ENCODE measurements at places on chromosomes 4 and X.

GRCh38 chrX:150094375-150094774, 156.1 kb upstream of the EOLA2 start:
- DNase-seq = no peak

DNA sequence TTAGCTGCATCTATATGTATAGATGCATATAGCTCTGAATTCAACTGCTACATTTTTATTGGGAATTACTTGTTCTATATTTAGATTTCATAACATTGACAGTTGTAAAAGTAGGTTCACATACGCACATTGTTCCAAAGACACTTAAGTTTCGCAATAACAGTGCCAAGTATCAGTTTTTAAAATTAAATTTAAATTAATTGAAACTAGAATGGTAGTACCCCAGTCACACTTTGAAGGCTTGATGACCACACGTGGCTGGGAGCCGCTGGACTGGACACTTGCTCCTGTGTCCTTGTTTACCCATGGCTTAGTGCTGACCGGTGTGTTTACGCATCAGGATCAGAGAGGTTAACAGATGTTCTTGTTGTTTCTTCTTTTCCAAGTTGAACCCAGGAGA, 140.7 kb upstream of the PSAPL1 start:
- DNase-seq = no peak

- no peak for DNase-seq
Observed at GRCh38 chrX:6004529-6004928, 224.1 kb downstream of the NLGN4X start.

DNA sequence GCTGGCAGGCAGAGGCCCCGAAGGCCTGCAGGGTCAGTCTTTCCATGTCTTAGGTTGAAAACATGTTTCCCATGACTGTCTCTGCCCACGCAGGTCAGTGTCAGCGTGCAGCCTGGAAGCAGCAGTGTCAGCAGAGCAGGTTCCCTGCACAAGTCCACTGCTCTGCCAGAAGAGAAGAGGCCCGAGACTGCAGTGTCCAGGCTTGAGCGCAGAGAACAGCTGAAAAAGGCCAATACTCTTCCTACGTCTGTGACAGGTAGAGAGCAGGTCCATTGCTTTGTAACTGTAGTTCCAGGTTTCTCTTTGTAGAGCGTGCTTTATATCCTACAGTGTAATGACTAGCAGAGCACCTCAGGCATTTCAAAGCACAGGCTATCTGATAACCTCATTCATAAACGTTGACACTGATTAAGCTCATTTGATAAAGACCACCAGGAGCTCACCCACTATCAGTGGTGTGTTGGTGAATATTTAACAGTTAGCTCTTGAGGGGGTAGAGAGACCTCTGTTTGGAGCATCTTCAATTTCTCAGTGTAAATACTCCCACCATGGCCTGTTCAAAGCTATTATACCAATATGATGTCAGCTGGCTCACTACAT, 63.2 kb downstream of the AASDH start:
- DNase-seq = no peak

DNA sequence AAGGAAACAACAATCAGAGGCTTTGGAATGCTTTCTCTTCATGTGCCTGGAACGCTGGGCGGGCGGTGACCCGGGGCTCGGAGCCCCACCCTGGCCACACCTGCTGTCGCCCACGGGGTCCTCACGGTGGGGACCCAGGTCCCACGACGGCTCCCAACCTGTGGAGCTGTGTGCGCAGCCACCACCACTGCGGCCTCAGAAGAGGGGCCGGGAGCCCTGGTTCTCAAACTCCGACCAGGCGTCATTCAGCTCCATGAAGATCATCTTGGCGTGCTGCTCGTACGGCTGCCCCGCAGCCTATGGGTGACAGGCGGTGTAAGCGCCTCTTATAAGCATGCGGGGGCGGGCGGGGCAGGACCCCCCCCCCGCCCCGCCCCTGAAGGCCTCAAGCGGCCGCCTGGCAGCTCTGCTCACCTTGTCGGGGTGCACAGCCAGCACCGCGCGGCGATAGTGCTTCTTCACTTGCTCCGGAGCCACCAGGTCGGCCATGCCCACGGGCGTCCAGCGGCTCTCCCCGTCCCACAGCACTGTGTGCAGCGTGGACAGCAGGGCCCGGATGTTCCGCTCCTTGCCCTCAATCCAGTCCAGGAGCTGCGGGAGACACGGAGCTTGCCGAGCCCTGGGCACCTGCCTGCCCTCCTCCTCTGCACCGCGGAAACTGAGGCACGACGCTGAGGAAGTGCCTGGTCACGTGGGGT, 23.7 kb upstream of the CPLX1 start:
- DNase-seq = no peak

DNA sequence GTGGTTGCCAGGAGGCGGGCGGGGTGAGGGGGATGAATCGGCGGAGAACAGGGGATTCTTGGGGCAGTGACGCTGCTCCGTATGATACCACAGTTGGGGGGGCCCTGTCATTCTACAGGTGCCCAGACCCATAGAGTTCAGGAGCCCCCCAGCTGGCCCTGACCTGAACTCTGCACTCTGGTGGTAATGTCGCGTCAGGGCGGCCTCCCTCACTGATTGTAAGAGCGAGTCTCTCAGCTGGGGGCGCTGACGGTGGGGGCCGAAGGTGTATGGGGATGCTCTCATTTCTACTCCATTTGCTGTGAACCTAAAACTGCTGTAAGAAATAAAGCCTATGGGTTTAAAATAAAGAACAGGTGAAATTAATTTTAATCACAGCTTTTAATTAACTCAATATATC, 91.8 kb upstream of the PSAPL1 start:
- no peak for DNase-seq

DNA sequence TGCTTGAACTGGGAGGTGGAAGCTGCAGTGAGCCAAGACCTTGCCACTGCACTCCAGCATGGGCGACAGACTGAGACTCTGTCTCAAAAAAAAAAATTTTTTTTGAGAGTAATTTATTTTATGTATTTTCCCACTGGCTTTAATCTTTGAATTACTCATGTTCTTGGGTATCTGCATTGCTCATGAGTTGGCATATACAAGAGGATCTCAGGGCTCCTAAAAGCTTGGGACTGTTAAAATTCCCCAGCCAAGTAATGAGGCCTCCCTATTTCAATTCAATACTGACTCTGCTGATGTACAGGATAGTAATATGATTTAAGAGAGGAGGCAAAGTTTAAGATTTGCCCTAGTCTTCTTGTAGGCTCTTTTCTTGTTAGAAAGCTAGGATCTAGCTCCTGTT, 6.2 kb downstream of the IL21 start:
- no peak for DNase-seq

- no peak for DNase-seq
Observed at GRCh38 chr4:4761128-4761982, 98.1 kb upstream of the MSX1 start.

DNA sequence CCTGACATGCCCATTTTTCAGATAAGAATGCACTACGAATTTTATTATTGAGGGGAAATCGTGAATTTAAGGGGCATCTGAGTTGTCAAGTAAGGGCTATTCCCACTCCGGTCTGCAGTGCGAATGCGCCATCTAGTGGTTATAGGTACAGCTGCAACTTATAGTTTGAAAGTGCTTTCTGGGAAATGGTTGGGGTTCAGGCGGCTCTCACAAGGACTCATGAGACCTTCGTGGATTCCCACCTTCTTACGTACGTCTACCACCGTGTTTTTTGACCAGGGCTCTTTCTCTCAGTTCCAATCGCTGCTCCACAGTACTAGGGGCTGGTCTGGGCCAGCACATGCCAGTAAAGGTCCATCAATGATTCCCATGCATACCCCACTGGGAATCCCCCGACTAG, 12.3 kb downstream of the MSL3 start:
- DNase-seq = no peak

DNA sequence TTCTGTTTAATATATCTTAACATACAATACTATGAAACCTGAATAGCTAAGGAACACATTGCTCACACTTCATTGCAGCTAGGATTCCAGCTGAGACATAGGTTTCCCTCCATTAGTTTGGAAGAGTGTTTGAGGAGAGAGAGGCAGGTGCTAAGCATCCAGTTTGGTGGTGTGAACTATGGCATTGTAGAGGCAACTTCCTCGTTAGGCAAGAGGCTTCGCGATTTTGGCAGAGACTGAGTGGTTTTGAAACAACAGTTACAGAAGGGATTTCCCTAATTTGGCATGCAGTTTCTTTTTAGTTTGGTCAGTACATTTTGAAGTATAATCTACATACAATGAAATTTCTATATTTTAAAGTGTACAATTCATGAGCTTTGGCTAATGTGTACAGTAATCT, 117.1 kb upstream of the BMP3 start:
- DNase-seq = no peak

- DNase-seq = no peak
Observed at GRCh38 chrX:68910731-68911428, 82.1 kb downstream of the EFNB1 start.

DNA sequence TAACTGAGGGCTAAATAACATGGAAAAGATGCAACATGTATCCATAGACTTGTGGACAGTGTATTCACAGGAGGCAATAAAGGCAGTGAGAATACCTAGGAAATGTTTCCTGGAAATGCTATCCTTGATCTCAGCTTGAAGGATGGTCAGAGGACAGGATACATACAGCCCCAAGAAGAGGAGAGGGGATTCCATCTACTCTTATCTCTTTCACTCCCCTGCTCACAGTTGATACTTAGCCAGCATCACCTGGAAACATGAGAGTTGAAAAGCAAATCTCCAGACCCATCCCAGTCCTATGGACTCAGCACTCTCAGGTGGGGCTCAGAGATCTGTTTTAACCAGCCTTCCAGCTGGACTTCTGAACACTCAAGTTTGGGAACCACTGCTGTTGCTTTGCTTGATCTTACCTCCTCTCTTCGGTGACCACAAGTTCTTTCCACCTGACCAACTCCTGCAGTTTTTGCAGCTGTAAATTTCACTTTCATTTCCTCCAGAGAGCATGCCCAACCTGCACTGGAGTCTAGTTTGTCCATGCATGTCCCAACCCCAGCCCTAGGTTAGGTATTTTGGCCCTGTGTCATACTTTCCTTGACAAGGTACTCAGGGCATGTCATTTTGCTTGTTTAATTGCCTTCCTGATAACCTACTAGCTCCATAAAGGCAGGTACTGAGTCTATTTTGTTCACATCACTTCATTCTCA, 10.4 kb downstream of the RELL1 start:
- no peak for DNase-seq

GRCh38 chr4:59540311-59540710, 1659.8 kb upstream of the ADGRL3 start:
- DNase-seq = no peak

- DNase-seq = no peak
Observed at GRCh38 chr4:150039274-150040127, 38.7 kb upstream of the DCLK2 start.

- no peak for DNase-seq
Observed at GRCh38 chr4:7337196-7338058, 97.3 kb downstream of the PSAPL1 start.

- DNase-seq = no peak
Observed at GRCh38 chr4:4641254-4641653, 99.4 kb upstream of the STX18 start.

- no peak for DNase-seq
Observed at GRCh38 chrX:16137416-16138107, 14.2 kb downstream of the GRPR start.

DNA sequence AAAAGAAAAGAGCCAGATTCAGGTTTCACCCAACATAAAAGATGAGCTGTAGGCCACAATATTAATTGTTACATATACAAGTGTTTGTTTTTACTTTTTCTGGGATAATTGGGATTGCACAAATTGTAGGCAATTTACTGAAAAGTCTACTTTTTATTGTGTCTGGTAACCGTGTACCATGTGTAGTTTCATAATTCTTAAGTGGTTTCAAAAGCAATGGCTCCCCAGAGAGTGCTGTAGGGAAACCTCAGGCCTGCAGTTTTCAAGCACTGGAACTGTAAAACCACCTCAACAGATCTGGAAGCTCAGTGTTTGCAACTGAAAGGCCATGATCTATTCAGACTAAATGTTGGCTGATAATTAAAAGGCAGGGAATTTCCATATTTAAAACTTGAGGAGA, 53.9 kb upstream of the MMAA start:
- DNase-seq = no peak

DNA sequence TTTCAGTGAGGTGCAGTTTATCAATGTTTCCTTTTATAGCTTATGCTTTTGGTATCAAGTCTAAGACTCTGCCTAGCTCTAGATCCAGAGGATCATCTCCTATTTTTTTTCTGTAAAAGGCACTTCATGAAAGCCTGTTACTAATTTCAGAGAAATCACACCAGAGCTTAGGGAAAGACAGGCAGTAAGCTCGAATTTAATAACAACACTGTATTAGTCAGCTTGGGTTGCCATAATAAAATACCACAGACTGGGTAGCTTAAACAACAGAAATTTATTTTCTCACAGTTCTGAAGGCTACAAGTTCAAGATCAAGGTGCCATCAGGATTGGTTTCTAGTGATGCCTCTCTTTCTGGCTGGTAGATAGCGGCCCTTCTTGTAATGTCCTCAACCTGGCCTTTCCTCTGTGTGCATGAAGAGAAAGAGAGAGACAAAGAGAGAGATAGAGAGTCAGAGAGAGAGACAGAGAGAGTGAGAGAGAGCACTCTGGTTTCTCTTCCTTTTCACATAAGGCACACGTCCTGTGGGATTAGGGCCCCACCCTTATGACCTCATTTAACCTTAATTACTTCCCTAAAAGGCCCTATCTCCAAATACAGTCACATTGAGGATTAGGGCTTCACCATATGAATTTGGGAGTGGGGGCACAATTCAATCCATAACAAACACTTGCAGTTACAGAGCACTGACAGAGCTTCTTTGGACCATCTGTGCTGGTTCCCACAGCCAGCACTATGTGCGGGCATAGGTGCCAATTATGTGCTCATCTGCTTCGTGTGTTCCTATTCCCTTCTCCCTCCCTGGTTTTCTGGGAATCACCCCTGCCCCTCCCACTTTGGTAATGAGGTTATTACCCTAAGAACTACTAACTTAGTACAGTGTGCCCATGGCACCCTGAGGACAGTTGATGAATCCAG, 114.8 kb upstream of the MED14 start:
- DNase-seq = no peak

GRCh38 chr4:169460081-169460480, 152.3 kb downstream of the NEK1 start:
- no peak for DNase-seq

DNA sequence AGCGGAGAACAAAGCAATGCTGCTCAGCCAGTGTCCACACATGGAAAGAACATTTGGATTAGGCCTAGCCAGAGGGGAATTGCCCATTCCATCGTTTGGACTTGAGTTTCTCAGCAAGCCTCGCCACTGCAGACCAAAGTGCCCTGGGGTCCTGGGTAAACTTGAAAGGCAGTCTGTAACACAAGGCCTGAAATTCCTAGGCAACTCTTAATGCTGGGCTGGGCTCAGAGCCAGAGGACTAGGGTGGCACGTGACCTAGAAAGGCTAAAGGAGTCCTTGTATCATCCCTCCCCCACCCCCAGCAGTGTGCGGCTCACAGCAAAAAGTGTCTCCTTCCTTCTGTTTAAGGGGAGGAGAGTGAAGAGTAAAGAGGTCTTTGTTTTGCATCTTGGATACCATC, 210.4 kb upstream of the ARX start:
- DNase-seq = no peak

DNA sequence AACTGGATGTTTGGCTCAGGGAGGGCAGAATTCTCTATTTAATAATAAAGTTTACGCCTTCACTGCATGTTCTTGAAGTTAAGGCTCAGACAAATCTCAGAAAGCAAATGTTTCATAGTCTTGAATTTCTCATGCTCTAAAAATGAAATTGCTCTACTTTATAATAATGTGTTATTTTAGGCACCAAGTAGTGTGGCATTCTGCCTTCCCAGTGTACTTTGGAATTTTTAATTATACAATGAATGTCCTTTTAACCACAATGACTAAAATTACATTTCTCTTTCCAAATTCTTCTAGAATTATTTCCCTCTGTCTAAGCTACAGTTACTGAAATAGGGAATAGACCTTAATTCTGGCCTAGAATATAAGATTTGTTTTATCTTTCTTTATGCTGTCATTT, 97.9 kb upstream of the PDE5A start:
- no peak for DNase-seq

- DNase-seq = no peak
Observed at GRCh38 chr4:159937595-159937994, 834.7 kb downstream of the RAPGEF2 start.
